ENCODE measurements at places on chromosomes 12 and 14.

GRCh38 chr12:8038659-8039114, 6.2 kb downstream of the FOXJ2 start:
- DNase-seq: peak; percentile 16

- no peak for DNase-seq
These were observed 345.6 kb downstream of the SLC16A7 start for GRCh38 chr12:59941461-59941860.

DNA sequence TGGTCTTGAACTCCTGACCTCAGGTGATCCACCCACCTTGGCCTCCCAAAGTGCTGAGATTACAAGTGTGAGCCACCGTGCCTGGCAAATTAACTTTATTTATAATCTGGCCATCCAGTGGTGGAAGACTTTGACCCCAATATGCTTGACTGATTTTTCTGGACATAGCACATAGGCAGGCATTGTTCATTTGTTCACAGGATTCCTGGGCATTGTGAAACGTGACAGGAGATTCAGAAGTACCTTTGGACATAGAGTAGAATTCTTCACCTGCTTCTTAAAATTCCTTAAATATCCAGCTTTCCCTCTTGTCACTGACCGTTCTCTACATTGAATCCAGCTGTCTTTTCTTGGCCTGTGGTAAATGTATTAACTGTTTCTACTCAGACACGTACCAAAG, 103.1 kb downstream of the SCN8A start:
- DNase-seq: no peak

GRCh38 chr12:23618718-23619117, 330.8 kb downstream of the SOX5 start:
- DNase-seq: no peak

- no peak for DNase-seq
These were observed 46.1 kb downstream of the FANCM start for GRCh38 chr14:45181806-45182205.

- DNase-seq: no peak
These were observed 540.0 kb upstream of the TBX3 start for GRCh38 chr12:115223991-115224390.

DNA sequence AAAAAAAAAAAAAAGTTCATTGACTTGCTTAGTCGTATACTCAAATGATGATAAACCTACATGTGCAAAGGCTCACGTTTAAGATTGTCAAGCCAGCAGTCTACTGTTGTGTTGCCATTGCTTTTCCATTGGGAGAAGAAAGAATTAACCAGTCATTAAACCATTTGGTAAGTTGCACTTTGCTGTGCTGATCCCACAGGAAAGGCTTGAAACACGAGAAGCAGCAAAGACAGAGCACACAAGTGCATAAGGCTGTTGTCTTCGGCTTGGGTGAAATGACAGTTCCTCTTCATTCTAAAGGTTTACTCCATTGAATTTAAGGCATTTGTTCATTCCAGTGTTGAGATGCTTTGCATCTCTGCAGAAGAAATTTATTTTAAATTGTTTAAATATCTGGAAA, 50.1 kb downstream of the ZC3H14 start:
- no peak for DNase-seq

GRCh38 chr12:3802721-3803120, 49.8 kb upstream of the CRACR2A start:
- DNase-seq: no peak

- DNase-seq: no peak
These were observed 418.3 kb downstream of the MED13L start for GRCh38 chr12:115859231-115859630.

GRCh38 chr12:49983892-49984291, 11.1 kb downstream of the AQP6 start:
- no peak for DNase-seq

GRCh38 chr12:15155271-15155670, 65.9 kb downstream of the RERG start:
- DNase-seq: no peak

DNA sequence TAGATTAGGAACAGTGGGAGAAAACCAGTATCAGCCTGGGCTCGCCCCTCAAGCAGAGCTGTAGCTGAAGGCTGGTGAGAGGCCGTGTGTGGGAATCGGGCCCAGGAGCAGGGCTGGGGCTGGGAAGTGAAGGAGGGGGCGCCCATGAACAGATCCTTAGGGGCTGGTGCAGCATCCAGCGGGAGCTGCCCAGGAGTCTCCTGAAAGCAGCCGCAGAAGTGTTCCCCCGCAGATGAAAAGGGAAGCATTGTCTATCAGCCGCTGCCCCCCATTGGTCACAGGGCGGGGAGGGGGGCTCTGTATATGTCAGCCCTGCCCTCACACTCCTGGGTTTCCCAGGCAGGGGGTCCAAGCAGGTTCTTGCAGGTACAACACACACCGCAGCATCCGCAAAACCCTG, 15.6 kb upstream of the RFLNA start:
- DNase-seq: no peak

DNA sequence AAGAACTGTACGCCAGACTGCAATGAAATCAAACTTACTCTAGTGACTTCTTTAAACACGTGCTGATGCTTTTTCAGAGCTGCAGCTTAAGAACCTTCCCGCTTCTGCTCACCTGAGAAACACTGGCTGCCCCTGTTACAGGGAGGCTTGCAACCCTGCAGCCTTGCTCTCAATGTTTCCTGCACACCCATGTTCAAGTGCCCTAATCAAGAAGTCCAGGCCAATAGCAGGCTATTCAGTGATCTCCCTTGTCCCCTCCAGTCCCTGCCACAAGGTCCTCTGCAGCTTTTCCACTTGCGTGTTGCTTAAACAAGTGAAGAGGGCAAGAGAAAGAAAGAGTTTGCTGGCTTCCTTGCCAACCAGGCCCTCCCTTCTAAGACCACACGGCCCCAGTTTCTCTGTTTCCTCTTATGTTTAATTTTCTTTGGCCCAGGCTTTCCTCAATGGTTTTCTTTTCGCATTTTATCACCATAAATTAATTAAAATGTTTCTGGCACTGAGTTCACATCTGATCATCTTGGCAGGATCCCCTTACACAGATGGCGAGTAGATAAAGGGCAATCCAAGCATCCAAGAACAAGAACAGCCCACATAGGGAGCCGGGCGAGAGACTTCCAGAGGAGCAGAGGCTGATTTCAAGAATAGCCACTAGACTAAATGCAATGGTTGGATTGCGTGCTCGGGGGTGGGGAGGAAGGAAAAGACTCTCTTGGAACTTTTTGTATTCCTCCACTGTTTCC, 82.3 kb upstream of the CDKN3 start:
- DNase-seq: no peak

GRCh38 chr14:49578141-49578540, 8.0 kb downstream of the RPS29 start:
- no peak for DNase-seq

- DNase-seq: peak; percentile 73
These were observed at the start of gene OAS3 for GRCh38 chr12:112937741-112938719. TSS of gene OAS3 (plus strand) at chr12:112938474. CDS start at chr12:112938531, 57 bp downstream.

GRCh38 chr14:54909817-54910558, 7.4 kb upstream of the GCH1 start:
- no peak for DNase-seq

DNA sequence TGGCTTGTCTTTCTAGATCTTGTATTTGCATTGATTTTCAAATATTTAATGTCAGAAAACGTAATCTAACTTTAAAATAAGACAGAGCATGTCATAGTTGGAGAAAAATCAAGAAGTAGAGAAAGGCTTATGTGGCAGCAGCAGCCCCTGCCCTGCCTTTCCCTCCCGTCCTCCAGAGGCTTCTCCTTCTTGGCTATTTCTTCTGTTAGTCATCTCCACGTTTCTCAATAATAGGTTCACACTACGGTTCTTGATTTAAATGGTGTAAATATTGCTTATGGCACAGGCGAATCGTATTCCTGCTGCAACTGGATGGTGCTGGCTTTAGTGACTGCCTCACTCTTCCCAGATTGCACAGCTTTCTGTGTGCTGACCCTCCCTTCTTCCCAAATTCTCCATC, 42.8 kb downstream of the SLC8B1 start:
- no peak for DNase-seq

DNA sequence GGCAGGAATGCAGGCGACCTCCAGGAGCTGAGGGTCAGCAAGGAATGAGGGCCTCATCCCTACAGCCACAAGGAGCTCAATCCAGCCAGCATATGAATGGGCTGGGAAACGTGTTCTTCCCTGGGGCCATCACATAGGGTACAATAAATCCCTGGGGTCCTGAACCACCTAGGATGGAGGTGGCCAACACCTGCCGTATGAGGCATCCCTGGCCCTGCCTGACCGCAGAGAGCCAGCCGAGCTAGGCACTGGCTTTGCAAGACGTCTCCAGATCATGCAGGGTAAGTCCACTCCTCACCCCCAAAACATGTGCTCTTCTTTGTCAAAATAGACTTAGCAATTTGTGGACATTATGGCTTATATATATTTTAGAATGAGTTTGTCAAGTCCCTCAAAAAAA, 303.7 kb upstream of the DIO3 start:
- no peak for DNase-seq

DNA sequence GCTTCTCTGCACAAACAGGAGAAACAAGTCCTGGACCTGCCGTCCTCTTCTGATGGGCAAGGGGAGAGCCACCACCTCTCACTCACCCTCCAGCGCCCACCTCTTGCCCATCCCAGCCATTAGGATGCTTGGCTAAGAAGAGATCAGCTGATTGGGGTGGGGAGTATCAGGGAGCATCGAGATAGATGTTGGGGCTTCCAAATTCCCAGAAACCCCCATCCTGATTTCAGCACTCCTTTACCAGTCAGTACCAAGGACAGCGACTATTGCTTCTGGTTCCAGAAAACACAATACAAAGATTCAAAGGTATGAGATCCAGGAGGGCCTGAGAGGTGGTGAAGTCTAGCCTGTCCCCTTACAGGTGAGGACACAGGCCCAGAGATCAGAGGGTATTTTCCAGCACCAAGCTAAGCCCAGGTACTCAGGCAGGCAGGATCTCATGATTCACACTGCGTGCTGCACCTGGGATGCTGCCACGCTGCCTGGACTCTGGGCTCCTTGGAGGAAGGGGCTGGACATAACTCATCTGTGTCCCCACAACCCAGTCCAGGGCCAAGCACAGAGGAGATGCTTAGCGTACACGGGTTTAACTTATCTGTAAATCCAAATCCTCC, 76.6 kb downstream of the TUNAR start:
- no peak for DNase-seq

All from T-helper 1 cell (primary cell).